ENCODE measurements at places on chromosomes 4 and X.
A peak's percentile ranks its signal among the peaks of the same experiment; 100 is the strongest.

DNA sequence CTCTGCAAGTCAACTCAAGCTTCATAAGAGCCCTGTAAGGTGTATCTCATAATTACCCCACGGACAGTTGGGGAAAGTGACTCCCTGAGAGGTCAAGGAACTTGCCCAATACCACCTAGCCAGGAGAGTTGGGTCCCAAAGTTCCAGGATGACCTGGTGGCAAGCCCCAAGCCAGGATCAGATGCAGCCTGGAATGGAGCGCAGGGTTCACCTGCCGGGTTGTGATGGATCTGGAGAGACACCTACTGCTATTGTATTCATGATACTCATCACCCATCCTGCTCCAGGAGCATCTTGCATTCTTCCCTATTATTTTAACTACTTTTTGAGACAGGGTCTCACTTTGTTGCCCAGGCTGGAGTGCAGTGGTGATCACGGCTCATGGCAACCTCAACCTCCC is 36.1 kb downstream of the ZBTB49 start:
- no peak for DNase-seq

DNA sequence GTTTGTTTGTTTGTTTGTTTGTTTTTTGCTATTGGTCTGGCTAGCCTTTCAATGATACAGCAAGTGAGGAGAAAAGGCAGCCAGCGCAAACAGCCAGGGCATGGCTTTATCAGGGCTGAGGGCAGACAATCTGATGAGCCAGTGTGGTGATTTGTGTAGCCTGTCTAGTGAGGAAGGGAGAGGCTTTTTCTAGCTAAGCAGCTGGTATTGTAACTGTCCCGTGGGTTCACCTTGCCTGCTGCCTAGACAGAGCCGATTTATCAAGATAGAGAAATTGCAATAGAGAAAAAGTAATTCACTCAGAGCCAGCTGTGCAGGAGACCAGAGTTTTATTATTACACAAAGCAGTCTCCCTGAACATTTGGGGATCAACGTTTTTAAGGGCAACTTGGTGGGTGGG is 28.2 kb upstream of the SHROOM4 start:
- DNase-seq, result no peak

DNA sequence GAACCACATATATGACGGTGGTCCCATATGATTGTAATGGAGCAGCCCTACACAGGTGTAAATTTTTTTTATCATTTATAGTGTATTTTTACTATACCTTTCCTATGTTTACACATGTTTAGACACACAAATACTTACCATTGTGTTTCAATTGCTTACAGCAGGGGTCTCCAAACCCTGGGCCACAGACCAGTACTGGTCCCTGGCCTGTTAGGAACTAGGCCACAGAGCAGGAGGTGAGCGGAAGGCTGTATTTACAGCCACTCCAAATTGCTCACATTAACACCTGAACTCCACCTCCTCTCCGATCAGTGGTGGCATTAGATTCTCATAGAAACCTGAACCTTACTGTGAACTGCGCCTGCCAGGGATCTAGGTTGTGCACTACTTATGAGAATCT is 201.8 kb upstream of the NDST4 start:
- no peak for DNase-seq

- no peak for DNase-seq
Observed at GRCh38 chrX:9730078-9730477, 35.6 kb downstream of the GPR143 start.

GRCh38 chrX:17768997-17769396 is 31.7 kb downstream of the SCML1 start:
- no peak for DNase-seq

DNA sequence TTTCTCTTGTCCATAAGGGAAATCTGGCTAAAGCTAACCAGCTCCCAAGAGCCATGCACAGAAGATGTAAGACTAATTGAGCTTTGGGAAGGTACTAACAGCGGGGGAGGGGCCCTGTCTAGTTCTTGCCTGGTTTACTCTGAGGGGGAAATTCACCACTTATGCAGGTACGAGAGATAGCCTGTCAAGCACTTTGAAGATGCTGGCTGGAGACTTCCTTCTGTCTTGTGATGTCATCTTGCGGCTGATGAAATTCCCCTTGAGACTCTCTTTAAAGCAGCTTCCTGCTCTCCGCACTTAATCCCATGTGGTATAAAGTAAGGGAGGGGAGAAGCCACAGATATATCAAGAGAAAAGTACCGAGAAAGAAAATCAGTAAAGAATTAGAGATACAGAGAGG is 345.3 kb downstream of the MAPK10 start:
- no peak for DNase-seq

GRCh38 chr4:93317561-93317960 is 511.0 kb upstream of the ATOH1 start:
- DNase-seq, result no peak

GRCh38 chr4:1770245-1770644 is 22.8 kb upstream of the FGFR3 start:
- no peak for DNase-seq

DNA sequence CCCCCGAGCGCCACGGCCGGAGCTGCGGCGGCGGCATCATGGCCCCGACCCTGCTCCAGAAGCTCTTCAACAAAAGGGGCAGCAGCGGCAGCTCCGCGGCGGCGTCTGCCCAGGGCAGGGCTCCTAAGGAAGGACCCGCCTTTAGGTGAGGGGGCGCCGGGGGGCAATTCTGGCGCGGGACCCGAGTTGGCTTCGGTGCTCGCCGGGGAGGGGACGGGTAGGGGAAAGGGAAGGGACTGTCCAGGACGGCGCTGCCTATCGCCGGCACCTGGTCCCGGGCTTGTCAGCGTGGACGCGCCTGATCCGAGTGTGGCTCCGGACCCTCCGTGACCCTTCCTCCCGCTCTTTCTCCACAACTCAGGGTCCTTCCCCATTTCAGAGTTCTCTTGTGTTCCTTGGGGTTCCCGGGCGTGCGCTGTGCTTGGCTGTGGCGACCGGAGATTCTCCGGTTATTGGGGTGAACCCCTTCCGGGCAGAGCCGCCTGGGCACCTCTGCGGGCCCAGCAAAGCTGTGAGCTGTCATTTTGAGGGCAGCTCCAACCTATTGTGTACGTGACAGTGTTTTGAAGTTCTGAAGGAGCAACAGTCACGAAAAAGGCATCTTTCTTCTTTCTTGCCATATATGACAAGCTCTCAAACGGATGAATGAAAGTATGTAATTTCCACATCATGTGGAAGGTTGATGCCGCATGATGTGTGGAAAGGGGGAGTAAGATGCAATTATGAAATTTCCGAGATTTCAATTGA is 522 bp downstream of the FNIP2 start:
- DNase-seq, result peak; percentile 39

- DNase-seq, result no peak
Observed at GRCh38 chr4:106039796-106040195, 144.5 kb downstream of the NPNT start.

DNA sequence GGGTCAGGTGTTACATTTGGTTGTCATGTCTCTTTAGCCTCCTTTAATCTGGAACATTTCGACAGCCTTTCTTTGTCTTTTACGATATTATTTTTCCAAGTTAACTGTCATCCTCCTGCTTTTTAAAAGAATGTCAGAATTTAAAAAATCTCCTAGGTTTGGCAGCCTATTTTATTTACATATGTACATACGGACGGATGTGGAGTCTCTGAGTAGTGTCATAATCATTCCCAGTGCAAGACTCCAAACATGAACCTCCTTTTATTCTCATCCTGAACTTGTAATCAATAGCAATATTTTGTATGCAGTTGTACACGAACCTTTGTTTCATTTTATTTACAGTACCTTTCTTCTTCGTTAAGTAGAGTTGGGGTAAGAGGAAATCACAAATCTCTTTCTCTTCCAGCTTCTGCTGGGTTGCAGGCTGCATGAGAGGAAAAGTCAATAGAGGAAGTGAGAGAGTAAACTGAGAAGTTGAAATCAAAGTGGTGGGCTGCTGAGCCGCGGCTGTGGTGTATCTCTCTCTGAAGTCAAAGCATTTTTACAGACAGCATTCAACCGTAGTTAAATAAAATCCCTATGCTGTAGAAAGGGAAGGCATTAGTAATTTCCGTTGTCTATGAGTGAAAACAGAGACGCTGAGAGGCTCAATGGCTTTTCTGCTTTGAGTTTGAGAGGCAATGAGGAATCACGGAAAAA is 53.9 kb upstream of the RPS6KA3 start:
- peak; percentile 19 for DNase-seq

DNA sequence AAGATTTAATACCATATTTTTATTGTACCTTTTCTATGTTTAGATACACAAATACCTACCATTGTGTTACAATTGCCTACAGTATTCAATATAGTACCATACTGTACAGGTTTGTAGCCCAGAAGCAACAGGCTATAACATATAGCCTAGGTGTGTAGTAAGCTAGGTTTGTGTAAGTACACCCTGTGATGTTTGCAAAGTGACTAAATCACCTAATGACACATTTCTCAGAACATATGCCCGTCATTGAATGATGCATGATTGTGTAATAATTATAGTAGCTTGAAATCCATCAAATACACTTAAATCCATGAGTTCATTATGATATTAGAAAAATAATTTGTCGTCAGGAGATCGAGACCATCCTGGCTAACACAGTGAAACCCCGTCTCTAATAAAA is 30.8 kb downstream of the GAB3 start:
- no peak for DNase-seq

DNA sequence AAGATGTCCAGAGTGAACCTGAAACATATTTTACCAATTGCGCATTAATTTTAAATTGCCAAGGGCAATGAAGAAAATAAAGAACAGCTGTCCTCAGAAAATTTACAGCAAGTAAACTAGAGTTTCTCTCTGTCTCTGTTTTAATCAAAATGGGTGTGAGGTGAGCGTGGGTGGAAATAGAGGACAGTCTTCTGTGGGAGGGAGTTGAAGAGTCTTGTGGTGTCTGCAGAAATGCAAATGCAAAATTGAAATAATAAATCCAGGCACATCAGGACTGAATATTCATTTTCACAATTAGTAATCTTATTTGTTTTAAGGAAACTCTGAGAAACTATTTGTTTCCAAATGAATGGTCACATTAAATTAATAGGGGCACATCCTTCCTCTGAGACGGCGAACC is 192.0 kb downstream of the ARHGAP10 start:
- DNase-seq, result no peak

DNA sequence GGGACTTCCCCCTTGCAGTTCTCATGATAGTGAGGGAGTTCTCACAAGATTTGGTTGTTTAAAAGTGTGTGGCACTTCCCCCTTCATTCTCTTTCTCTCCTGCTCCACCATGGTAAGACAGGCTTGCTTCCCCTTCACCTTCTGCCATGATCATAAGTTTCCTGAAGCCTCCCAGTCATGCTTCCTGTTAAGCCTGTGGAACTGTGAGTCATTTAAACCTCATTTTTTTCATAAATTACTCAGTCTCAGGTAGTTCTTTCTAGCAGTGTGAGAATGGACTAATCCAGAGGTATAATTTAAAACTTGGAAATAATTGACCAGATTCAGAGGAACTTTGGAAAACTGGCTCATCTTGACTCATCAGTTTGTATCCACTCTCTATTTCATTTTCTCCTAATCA is 129.0 kb downstream of the TMEM47 start:
- DNase-seq, result no peak

DNA sequence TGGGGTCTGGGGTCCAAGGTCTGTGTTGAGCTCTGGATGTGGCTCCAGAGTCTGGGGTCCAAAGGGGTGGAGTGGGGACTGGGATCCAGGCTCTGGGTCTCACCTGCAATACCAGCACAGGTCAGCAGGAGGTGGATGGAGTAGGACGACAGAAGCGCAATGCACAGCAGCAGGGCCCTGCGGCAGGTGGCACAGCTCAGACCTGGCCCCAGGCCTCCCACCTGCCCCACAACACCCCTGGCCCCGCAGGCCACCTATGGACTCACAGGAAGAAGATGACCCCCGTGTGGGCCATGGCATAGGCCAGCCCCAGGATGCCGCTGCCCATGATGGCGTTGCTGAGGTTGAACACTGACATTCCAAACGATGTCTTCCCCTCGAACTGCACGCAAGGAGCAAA is 3.4 kb downstream of the SLC38A5 start:
- DNase-seq, result no peak

DNA sequence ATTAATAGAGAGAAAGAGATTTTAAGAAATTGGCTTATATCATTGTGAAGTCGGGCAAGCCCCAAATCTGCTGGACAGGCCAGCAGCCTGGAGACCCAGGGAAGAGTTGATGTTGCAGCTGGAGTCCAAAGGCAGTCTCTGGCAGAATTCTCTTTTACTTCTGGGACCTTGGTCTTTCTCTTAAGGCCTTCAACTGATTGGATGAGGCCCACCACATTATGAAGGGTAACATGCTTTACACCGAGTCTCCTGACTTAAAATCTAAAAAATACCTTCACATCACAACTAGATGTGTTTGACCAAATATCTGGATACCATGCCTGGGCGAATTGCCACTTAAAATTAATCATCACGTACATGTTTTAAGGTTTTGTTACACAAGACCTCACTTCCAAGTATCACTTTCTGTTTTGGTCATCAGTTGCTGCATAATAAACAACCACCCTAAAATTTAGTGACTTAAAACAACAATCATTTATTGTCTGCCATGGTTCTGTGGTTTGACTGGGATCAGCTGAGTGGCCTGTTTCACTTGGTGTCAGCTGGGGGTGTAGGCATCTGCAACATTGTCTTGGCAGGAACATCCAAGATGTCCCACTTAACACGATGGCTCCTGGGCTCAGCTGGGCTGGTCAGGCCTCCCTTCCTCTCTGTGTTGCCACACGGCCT is 3.4 kb downstream of the CD38 start:
- peak; percentile 24 for DNase-seq

GRCh38 chr4:11072463-11072862 is 356.2 kb downstream of the HS3ST1 start:
- no peak for DNase-seq

GRCh38 chr4:34158878-34159277 is 2085.4 kb downstream of the ARAP2 start:
- no peak for DNase-seq

- DNase-seq, result no peak
Observed at GRCh38 chr4:173243321-173243720, 74.7 kb downstream of the GALNT7 start.
